A375 (cell line): ENCODE measurements at places on chromosomes 1 and 21. TPM values are rescaled to one million over a fixed set of nuclear protein-coding genes. Genes with fewer than 3 reads are reported as not detected.

CPT2 gene
- 26.7 and 30.2 TPM in 2 replicates for total RNA-seq

OPRD1 gene
- 6.7 and 6.9 TPM in 2 replicates for total RNA-seq

LAMB3 gene
- 14.7 and 24.7 TPM in 2 replicates for total RNA-seq

ATAD3C gene
- total RNA-seq: not detected in 2 replicates

SH2D2A gene
- total RNA-seq: 1.0 and 1.8 TPM in 2 replicates

ABCA4 gene
- 0.08 TPM in 1 of 2 replicates, not detected in the other for total RNA-seq

PRDX6 gene
- total RNA-seq: 250 and 271 TPM in 2 replicates

FABP3 gene
- total RNA-seq: 0.68 TPM in 1 of 2 replicates, not detected in the other

S100A16 gene
- 436 and 451 TPM in 2 replicates for total RNA-seq

RHCE gene
- 1.0 and 2.4 TPM in 2 replicates for total RNA-seq

OR14K1 gene
- total RNA-seq: not detected in 2 replicates

NME7 gene
- total RNA-seq: 10.9 and 14.4 TPM in 2 replicates

CACNA1E gene
- 0.04 and 0.24 TPM in 2 replicates for total RNA-seq

TMEM269 gene
- 0.03 and 0.11 TPM in 2 replicates for total RNA-seq

GATAD2B gene
- 9.7 and 11.2 TPM in 2 replicates for total RNA-seq

MROH9 gene
- not detected in 2 replicates for total RNA-seq

FCGR3B gene
- not detected in 2 replicates for total RNA-seq

RAB25 gene
- not detected in 2 replicates for total RNA-seq

OR2T11 gene
- total RNA-seq: not detected in 2 replicates

SFN gene
- 2.5 and 4.2 TPM in 2 replicates for total RNA-seq

SEC16B gene
- 0.34 and 1.5 TPM in 2 replicates for total RNA-seq

C1orf87 gene
- not detected in 2 replicates for total RNA-seq

NBPF10 gene
- total RNA-seq: 1.4 and 1.5 TPM in 2 replicates

GREM2 gene
- total RNA-seq: not detected in 2 replicates

PTPN22 gene
- total RNA-seq: 1.7 and 2.0 TPM in 2 replicates

LEMD1 gene
- total RNA-seq: 6.8 and 8.6 TPM in 2 replicates

GPA33 gene
- total RNA-seq: not detected in 2 replicates

CYP4X1 gene
- total RNA-seq: 1.3 TPM in 2 replicates

GPATCH2 gene
- 21.1 and 24.6 TPM in 2 replicates for total RNA-seq

RPE65 gene
- not detected in 2 replicates for total RNA-seq

LAPTM5 gene
- total RNA-seq: 0.21 and 0.68 TPM in 2 replicates

BARHL2 gene
- not detected in 2 replicates for total RNA-seq

LCE3D gene
- not detected in 2 replicates for total RNA-seq

CDC42SE1 gene
- 79.9 and 87.9 TPM in 2 replicates for total RNA-seq

TMEM82 gene
- total RNA-seq: not detected in 2 replicates

CFHR3 gene
- 0.19 and 0.93 TPM in 2 replicates for total RNA-seq

PODN gene
- not detected in 2 replicates for total RNA-seq

DHDDS gene
- 31.8 and 39.5 TPM in 2 replicates for total RNA-seq

AXDND1 gene
- 0.82 TPM in 1 of 2 replicates, not detected in the other for total RNA-seq

ANKRD34A gene
- total RNA-seq: 2.0 and 2.5 TPM in 2 replicates

SERINC2 gene
- 20.3 and 22.6 TPM in 2 replicates for total RNA-seq

CDK11A gene
- 36.1 and 38.4 TPM in 2 replicates for total RNA-seq

DIPK1A gene
- 0.66 and 0.68 TPM in 2 replicates for total RNA-seq
